ENCODE measurements at places on chromosomes 1 and 21.
A peak's percentile ranks its signal among the peaks of the same experiment; 100 is the strongest.

- DNase-seq, result no peak
Measured at GRCh38 chr1:30668024-30668423, 55.4 kb downstream of the MATN1 start.

DNA sequence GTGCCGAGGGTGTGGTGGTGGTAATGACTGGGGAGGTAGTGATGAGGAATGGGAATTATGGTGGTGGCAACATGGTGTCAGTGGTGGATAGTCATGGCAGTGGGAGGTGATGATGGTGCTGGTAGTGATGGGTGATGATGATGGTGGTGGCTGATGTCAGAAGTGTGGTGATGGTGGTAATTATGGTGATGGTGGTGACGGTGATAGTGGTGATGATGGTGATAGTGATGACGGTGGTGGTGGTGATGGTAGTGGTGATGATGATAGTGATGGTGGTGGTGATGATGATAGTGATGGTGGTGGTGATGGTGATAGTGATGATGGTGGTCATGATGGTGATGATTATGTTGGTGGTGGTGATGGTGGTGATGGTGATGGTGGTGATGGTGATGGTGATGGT lies 162.8 kb downstream of the NPHP4 start:
- no peak for DNase-seq

- DNase-seq, result no peak
Measured at GRCh38 chr1:68254667-68255226, 22.4 kb upstream of the WLS start.

GRCh38 chr1:168110896-168111545 lies 25.7 kb downstream of the GPR161 start:
- no peak for DNase-seq

- DNase-seq, result no peak
Measured at GRCh38 chr1:177945943-177946650, 23.8 kb downstream of the SEC16B start.

GRCh38 chr1:145926686-145927062 lies 610 bp downstream of the RBM8A start:
- DNase-seq, result no peak

- no peak for DNase-seq
Measured at GRCh38 chr1:3410142-3410925, 44.1 kb upstream of the ARHGEF16 start.

DNA sequence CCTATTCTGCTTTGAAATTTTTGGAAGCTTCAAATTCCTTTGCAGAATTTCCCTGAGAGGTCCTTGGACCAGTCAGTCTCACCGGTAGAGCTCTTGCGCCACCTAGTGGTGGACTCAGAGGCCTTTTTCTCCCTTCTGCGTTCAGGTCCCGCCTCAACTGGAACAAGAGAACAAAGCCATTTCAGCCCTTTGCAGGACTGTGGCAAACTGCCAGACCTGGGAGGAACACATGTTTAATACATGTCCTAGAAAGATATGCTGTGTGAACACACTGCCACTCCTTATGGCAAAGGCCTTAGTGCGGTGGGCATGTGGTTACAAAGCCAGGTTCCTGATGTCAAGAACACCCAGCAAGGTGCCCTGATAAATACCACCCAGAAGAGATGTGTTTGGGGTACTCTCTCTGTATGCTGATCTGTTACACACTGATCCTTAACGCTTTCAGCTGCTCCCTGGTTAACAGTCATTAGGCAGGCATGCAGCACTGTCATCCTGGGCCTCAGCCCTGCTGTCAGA lies 82.2 kb upstream of the SSX2IP start:
- peak; percentile 18 for DNase-seq

DNA sequence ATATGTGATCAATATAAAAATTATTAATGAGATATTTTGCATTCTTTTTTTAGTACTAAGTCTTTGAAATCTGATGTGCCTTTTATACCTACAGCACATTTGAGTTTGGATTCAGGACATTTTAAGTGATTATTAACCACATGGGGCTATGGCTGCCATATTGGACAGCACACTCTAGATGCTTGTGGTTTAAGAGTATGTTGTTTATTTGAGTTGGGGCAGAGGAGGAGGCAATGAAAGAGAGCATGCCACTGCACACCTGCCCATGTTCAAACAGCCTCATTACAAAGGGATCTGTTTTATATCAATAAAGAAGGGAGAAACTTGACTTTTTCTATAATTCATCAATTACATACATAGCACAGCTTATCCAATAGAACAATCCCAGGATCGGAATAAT lies 99.4 kb upstream of the EDEM3 start:
- DNase-seq, result no peak

GRCh38 chr1:67618285-67619018 lies 66.5 kb upstream of the GADD45A start:
- DNase-seq, result no peak

- no peak for DNase-seq
Measured at GRCh38 chr1:158067662-158068061, 74.2 kb downstream of the KIRREL1 start.

DNA sequence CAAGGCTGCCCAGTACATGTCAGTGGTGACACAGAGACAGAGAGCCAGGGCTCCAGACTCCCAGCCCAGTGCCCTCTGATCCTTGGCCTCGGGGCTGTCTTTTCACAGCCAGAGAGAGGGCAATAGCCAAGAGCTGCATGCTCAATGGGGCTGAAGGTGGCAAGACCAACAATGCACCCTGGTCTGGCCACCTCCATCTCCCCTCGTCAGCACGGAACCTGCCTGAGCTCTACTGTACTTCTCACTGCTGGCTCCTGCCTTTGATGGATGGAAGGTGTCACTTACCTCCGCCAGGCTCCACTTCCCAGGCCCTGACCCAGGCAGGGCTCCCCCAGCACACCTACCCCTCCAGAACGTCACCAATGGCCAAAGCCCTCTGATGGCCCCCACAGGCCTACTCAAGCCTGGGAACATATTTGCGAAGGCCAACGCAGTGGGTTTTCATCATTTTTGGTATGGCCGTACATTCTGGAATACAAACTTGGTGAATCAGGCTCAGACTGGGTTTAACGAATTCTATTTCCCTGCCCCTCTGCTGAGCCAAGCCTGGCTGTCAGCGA lies 88.1 kb downstream of the DMRTB1 start:
- DNase-seq, result no peak

DNA sequence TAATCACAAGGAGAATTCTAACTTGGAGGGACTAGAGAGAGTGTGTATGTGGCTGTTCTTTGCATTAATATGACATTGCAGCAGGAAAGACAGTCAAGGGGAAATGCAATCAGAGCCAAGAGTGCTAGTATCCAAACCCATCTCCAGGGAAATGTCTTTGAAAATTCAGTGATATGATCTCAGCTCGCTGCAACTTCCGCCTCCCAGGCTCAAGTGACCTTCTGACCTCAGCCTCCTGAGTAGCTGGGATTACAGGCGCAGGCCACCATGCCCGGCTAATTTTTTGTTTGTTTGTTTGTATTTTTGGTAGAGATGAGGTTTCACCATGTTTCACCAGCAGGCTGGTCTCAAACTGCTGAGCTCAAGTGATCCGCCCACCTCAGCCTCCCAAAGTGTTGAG lies 16.3 kb downstream of the VASH2 start:
- no peak for DNase-seq

DNA sequence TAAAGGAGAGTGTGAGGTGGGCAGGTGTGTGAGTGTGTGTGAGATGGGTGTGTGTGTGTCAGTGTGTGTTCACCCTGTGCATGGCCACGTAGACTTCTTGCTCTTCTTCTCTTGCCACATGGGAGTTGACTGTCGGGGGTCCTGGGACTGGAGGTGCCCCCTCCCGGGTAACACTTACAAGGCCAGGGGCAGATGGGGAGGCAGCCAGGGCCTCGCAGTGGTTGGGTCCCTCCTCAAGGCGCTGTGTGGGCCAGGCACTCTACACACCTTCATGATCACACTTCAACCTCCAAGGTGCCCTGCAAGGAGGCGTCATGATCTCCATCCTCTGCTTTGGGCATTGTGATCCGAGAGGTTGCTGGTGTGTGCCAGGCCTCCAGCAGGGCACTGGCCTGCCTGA lies 2.3 kb downstream of the PLA2G2F start:
- no peak for DNase-seq

DNA sequence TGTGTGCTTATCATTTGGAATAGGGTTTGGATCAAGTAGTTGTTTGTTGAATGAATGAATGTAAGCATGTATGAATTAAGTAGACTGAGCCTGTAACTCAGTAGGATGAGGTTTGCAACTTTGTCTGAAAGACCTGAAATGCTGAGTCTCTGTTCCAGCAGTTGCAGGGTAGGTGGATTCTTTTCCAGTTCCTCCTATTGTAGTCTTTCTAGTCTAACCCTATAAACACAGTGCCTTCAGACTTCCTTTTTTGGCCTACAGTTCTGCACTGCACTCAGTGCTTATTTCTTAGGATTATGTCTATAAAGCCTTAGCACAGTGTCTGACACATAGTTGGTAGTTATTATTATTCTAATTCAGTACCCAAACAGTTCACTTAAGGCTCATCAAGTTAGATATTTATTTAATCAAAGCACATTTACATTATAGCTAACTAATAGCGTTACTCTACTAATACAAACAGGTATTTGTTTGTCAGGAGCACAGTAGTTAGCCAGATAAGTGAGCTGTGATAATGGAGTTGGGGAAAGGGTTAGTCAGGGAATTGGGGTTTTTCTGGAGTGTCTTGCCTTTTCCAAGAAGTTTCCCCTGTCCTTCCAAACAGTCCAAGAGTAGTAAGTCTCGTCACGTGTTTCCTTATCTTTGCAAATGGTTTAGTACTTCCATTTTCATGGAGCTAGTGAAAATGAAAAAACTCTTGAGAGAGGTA lies 45.0 kb downstream of the ABCD3 start:
- no peak for DNase-seq

DNA sequence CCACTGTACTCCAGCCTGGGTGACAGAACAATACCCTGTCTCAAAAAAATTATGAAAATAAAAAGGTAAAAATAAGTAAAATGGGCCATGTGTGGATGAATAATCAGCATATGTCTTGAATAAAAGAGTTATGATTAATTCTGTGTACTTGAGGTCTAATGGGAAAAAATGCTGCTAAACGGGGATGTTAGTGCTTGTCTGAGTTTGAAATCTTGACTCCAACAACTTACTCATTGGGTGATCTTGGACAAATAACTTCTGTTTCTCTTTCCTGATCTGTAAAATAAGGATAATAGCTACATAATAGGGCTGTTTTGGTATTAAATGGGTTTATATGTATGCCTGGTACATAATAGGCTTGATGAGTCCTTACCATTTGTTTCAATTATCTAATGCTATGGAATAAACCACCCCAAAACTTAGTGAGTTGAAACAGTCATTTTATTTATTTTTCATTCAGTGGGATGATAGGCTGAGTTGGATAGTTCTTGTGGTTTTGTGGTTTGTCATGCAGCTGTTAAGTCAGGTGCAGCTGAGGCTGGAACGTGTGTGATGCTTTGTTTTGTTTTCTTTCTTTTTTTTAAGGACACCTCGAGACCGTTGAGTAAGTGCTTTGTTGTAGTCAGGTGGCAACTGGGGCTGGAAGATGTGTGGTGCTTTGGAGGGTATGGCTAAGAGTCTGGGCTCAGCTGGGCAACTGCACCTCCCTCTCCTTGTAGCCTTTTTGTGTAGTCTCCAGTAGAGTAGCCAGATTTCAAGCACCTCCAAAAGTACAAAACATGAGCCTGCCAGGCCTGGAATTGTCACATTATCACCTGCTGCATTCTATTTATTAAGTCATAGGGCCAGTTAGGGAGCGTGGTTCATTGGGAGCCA lies 4.9 kb downstream of the MDM4 start:
- no peak for DNase-seq

DNA sequence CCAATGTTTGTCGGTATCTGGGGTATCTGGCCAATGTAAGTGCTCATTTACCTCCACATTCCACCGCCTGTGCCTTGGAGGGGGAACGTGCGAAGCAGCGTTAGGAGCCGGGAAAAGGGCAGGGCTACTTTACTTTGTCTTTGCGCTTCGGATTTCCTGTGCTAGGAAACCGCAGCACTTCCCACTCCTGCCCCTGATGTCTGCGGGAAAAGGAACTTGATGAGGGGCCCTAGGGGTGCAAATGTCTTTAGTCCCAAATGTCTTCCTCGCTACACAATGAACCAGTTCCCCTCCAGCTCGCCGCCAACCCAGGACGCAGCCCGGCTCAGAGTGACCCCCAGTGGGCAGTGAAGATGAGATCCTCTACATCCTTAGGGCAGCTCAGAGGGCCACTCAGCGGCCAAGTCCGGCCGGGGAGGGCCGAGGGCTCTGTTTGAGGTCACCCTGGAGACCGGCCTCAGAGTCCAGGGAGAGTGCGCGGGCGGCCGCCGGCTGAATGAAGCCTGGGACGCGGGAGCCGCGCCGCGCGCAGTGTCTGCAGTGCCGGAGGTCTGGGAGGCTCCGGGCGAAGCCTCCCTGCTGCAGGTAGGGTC lies at the start of gene DYNLT5:
Gene DYNLT5 (plus strand): TSS at position 460 of the 593 bp plus-strand sequence. CDS start 2,200 bp downstream, outside the sequence.
- DNase-seq, result no peak

GRCh38 chr1:92708368-92708950 lies 76.4 kb downstream of the EVI5 start:
- no peak for DNase-seq

GRCh38 chr21:24436236-24436635 lies 1171.0 kb downstream of the MRPL39 start:
- no peak for DNase-seq

DNA sequence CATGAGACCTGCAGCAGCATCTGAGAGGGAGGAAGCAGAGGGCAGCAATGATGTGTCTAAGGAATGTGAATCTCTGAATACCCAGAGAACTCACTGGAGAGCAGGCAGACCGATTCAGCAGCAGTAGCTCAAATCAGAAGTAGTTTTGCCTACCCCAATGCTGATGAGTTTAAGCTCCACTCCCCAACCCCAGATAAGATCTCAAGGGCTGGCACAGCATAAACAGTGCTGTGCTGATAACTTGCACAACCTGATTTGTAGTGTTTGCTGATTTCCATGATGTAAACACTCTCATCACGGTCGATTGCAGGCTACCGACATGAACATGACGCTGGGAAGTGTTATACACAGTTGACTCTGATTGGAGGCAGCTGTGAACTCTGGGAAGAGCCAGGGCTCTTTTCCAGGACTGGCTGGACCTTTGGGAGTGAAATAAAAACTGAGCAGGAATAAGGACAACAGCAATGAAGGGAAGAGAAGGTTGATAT lies 11.2 kb upstream of the HMGCS2 start:
- no peak for DNase-seq

- DNase-seq, result no peak
Measured at GRCh38 chr1:112708002-112708448, 1.1 kb upstream of the RHOC start.

DNA sequence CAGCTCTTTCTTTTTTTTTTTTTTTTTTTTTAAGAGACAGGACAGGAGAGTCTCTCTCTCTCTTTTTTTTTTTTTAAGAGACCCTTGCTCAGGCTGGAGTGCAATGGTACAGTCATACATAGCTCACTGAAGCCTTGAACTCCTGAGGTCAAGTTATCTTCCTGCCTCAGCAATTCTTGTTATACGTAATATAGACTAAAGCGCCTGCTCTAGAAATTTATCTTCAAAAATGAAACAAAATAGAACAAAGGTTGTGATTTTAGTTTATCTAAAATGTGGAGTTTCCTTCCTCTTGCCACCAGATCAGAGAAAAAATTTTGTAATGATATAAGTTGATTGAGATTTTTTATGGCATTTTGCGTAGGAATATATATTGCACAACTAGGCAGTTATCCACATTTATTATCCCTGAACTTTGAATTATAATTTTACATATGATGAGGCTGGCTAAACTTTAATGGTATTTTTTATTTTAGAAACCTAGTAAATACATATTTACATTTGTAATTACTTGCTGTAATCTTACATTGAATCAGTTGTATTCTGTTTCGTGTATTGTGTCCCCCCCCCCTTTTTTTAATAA lies 44.2 kb downstream of the MTF2 start:
- no peak for DNase-seq
